NAMALWA (cell line): ENCODE measurements at places on chromosomes 16 and 17.

DNA sequence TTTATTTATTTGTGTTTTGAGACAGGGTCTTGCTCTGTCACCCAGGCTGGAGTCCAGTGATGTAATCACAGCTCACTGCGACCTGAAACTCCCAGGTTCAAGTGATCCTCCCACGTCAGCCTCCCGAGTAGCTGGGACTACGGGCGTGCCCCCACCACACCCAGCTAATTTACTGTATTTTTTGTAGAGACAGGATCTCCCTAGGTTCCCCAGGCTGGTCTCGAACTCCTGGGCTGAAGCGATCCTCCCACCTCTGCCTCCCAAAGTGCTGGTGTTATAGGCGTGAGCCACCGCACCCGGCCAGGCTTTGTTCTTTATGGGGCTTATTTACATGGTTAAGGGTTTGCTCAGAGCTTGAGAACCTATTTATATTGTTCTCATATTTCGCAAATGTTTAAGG lies 5.8 kb upstream of the MEIOB start:
- no peak for DNase-seq

DNA sequence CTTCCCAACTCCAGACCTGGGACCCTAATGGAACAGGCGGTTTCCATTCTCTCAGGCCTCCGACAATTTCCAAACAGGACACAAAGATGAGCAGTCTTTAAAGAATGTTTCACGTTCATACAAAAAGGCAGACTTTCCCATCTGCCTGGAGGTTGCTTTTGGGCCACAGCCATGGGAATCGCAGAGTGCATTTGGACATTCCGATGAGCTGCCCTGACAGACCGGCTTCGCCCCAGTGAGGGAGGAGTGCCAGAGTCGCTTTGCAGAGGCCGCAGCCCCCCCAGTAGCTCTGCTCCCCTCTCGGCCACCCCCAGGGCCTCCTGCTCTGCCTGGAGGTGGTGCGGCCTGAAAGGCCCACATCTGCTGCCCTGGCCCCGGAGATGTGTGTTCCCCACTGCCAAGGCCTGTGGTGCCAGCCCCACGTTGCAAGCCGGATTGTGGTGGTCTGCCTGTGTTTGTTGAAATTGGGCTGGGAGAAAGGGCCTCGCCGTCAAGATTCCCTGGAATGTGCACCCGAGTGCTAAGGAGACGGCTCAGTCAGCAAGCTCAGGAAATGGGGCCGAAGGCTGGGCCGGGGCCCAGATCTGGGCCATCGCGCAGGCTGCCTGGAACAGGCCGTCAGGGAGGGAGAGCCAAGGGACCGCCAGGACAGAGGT lies 89.8 kb downstream of the C16orf95 start:
- DNase-seq: no peak

DNA sequence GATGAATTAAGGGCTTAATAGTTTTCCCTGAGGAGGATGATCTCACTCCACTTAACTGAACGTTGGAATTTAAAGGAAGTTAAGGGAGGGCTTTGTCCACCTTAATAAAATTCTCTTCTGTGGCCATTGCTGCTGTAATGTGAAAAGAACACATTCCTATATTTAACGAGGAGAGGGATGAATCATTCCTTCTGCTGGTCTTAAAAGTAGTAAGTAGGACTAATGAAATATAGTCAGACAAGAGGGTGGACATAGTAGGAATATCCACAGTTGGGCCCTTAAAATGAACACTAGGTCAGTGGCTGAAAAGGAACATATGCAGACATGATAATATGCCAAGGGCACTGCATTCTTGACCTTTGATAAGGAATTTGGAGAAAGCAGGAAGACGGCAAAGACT lies 405.6 kb downstream of the PMP22 start:
- no peak for DNase-seq

GRCh38 chr16:67254801-67255552 lies 6.2 kb downstream of the SLC9A5 start:
- DNase-seq: no peak

DNA sequence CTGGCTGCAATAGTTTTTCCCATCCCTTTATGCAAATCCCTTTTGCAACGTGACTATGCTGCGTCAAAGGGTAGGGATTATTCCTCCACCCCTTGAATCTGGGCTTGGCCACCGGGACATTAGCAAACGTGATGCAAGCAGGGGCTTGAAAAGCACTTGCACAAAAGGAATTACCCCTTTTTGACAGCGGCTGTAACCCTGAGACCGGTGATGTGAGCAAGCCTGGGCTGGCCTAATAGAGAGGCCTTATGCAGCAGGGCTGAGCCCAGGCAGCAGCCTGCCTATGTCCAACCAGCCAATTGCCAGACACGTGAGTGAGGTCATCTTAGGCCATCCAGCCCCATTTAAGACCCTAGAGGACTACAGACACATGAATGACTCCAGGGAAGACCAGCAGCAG lies 30.4 kb upstream of the PAFAH1B1 start:
- DNase-seq: no peak

- DNase-seq: no peak
Observed at GRCh38 chr16:68406458-68407152, 41.7 kb downstream of the SMPD3 start.

DNA sequence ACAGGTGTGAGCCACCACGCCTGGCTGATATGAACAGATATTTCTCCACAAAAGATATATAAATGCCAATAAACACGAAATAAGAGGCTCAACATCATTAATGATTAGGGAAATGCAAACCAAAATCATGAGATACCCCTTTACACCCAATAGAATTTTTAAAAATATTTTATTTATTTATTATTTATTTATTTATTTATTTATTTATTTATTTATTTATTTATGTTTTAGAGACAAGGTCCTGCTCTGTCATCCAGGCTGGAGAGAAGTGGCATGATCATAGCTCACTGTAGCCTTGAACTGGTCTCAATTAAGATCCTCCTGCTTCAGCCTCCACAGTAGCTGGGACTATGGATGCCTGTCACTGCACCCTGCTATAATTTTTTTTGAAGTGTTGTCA lies 30.8 kb downstream of the APPBP2 start:
- DNase-seq: no peak

DNA sequence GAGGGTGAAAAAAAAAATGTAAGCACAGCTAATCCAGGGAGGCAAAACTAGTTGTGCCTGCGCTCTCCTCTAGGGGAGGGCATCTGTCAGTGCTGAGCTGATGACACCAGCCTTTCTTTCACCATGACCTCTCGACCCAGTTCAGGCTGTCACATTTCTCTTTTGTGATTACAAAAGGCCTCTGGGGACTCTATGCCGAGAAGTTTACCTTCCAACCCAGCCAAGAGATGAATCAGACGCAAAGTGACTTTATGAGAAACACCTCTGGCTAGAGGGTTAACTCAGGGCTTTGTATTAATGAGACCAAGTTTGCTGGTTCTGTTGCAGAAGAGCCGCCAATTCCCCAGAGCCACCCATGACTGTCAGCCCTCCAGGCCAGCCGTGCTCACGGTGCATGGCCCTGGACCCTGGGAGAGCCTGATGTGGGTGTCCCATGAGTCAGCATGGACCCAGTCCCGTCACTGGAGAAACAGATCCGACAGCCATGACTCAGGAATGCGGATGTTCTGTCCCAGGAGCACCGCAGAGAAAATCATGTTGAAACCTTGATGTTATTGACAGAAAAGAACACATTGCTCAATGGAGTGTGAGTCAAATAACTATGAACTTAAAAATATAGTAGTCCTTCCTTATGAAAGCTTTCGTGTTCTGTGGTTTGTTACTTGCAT lies 437.2 kb downstream of the HS3ST3B1 start:
- no peak for DNase-seq

DNA sequence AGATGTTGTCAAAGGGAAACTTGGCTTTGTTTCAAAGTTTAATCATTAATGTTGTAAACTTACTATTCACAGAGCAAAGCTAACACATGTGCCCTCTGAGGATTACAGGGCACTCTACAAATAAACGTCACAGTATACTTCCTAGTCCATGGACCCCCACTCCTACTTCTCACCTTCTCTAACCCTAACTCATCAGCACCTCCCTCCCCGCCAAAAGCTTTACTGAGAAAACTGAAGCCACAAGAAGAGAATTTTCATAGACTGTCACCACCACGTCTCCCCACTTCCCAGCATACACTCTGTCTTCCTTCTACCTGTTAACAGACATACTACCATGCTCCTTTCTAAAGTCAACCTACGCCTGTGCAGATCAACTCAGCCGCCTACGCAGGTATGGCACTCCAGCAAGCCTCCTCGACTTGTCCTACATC lies 29.0 kb downstream of the HELZ start:
- no peak for DNase-seq
